ENCODE measurements at places on chromosomes 5 and 9.

DNA sequence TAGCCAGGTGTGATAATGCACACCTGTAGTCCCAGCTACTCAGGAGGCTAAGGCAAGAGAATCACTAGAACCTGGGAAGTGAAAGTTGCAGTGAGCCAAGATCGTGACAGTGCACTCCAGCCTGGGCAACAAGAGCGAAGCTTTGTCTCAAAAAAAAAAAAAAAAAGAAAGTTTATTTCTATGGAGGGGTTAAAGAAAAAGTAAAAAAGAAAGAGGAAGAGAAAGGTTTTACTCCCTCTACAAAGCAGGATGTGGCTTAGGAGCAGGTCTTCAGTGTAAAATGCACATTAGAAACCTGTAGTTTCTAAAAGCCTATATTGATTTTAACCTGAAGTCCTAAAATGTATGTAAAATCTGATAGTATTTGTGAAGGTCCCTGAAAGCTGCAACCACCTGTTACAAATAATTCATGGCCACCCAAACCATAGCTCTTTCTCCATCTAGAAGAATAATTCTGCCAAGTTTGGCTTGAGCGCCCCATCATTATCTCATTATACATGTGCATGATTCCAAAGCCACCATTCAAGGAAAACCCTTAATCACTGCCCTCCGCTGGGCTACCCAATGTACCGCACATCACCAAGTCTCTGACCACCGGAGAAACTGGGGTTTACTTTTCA lies 3.4 kb downstream of the FNBP1 start:
- DNase-seq = no peak

DNA sequence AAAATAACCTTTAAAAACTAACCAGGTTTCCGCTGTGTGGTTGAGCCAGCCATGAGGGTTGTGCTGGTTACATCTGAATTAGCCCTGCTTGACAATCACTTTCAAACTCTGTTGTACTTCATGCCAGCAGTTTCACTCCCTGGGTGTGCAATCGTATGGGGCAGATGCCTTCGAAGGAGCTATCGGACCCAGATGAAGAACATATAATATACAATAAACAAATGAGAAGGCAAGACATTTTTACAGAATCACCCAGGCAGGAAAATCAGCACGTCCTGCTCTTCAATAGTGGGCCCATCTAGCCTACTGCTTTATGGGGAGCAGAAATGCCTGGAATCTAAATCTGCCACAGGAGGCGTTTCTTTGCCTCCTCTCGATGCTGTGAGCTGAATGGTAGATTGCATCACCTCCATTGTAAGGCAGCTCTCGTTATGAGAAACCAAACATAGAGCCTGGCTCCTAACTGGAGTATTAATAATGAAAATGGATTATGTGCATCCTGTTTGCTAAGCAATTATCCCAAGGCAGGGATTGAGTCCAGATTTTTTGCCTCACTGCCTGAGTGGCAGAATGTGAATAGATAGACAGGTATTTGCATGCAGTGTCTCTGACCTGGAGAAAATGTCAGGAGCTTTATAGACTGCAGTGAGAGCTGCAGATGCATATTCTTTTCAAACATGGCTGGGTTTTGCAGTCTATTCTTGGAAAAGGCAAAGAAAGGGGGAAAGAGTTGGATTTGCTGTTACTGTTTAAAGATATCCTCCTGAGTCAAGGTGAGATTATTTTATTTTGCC lies 143.3 kb upstream of the SMARCA2 start:
- no peak for DNase-seq

- no peak for DNase-seq
Measured at GRCh38 chr9:111854799-111855198, 41.8 kb upstream of the UGCG start.

- no peak for DNase-seq
Measured at GRCh38 chr9:27864644-27865438, 291.6 kb upstream of the C9orf72 start.

- no peak for DNase-seq
Measured at GRCh38 chr5:9713959-9714586, 83.9 kb upstream of the TAS2R1 start.

GRCh38 chr5:94485067-94485466 lies 133.3 kb downstream of the KIAA0825 start:
- no peak for DNase-seq

DNA sequence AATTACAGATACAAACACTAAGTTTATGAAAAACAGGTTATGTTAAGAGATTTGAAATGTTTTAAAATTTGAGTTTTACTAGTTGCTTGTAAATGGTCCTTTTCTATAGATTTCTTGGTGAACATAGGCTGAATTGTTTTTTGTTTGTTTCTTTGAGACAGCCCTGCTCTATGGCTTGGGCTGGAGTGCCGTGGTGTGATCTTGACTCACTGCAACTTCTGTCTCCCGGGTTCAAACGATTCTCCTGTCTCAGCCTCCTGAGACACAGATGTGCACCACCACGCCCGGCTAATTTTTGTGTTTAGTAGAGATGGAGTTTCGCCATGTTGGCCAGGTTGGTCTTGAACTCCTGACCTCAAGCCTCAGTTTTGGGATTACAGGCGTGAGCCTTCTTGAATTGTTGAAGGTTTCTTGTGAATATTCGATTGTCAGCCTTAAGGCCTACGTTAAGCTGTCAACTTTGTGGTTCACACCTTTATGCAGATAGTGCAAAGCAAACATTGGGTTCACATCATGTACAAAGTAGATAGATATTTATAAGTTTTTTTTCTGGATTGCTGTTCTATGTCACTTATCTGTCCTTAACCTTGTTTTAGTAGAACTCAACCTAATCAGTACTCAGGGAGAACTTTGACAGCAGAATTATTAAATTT lies 26.2 kb downstream of the UHRF2 start:
- DNase-seq = no peak

DNA sequence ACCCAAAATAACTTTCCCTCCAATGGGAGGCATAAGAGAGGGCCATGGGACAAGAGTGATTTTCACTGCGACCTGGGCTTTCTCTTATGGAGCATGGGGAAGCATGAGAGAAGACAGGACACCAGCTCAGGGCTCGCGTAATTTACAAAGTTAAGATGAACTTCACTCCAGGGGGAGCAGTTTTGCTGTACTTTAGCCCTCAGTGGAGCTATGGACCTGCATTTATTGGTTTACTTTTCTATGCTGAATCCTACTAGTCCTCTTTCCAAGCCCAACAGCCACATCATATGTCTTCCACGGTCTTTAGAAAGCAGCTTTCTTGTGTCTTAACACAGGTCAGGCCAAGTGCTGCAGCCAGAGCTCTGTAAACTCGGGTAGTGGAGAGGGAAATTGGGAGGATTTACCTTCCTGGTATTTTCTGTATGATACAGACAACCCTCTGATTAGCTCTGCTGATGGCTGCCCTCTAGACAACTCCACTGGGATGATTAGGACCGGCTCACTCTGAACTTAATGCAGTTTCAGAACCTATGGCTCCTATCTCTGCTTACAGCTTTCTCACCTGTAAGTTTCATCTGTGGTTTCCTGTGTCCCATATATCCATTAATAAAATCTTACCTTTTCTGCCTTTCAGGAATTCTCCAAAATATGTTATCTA lies 581.0 kb upstream of the RORB start:
- no peak for DNase-seq

GRCh38 chr5:150402901-150403342 lies 9.8 kb downstream of the CD74 start:
- DNase-seq = no peak

- DNase-seq = no peak
Measured at GRCh38 chr5:163163858-163164257, 273.5 kb upstream of the CCNG1 start.

Measured in stimulated activated CD8-positive, alpha-beta memory T cell treated with anti-CD3 and anti-CD28 coated beads, Interleukin-7, amount 100 ng/mL, for 4 hours (primary cell).